ENCODE measurements at places on chromosomes 6 and 20.

- no peak for DNase-seq
These were observed 63.9 kb downstream of the MTHFD1L start for GRCh38 chr6:150929416-150929815.

GRCh38 chr6:77774457-77774856, 121.6 kb downstream of the MEI4 start:
- no peak for DNase-seq

DNA sequence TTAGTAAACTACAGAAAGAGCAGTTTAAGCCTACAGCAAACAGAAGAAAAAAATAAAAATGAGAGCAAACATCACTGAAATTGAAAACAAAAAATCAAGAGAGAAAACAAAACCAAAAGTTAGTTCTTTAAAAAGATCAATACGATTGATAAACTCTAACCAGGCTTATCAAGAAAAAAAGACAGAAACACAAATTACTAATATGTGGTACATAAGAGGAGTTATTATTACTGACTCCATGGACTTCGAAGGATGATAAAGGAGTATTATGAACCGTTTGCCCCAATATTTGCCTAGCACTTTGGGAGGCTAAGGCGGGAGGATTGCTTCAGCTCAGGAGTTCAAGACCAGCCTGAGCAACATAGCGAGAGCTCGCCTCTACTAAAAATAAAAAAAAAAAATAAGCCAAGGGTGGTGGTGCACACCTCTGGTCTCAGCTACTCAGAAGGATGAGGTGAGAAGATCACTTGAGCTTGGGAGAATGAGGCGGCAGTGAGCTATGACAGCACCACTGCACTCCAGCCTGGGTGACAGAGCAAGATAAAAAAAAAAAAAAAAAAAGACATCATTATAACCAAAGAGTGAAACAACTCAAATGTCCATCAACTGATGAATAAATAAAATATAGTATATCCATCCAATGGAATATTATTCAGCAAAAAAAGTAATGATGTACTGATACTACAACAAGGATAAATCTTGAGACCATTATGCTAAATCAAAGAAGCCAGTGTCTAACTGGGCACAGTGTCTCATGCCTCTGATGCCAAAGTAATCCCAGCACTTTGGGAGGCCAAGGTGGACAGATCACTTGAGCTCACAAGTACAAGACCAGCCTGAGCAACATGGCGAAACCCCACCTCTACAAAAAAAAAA, 12.9 kb downstream of the TRPC4AP start:
- no peak for DNase-seq

DNA sequence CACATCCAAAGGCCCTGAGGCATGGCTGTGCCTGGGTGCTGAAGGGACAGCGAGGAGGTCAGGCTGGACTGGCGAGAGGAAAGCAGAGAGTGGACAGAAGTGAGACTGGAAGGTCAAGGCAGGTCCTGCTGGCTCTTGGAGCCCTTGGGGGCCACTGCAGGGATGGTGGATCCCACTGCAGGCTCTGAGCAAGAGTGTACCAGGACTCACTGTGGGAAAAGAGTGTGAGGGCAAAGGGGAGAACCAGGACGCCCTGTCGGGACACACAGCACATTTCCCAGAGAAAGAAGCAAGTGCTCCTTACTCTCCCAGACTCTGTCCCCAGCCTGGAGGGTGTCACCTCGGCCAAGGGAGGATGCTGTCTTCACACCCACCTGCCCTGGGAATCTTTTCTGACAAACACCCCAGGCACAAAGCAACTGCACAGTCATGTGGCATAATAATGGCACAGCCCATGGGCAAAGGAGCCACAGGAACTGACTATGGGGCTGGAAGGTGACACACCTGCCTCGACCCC, 172.3 kb upstream of the CST7 start:
- no peak for DNase-seq

DNA sequence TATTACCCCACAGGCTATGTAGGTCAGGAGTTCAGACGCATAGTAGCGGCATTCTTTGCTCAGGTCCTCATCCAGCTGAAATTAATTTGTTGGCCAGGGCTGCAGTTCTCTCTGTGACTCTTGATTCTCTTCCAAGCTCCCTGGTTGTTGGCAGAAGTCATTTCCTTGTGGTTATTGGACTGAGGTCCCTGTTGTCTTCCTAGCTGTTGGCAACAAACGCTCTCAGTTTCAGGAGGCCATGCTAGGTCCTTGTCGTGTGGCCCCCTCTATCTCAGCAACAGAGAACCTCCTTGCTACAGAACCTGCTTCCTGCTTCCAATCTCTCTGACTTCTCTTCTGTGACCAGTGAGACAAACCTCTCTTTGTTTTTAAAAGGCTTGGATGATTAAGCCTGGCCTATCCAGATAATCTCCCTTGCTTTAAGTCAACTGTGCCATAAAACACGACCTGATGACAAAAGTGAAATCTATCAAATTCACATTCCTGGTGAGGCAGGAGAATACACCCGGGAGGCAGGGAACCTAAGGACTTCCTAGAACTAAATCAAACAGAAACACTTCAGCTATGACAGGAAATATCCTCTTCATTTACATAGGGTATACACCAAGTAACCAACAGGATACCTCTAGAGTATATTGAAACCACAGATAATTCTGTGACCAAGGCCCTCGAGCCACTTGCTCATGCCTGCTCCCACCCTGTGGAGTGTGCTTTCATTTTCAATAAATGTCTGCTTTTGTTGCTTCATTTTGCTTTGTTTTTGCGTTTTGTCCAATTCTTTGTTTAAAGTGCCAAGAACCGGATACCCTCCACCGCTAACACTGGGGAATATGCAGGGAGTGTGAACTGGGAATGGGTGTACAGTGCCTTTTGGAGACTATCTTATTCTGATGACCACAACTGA, 196.0 kb downstream of the BTBD3 start:
- DNase-seq, result peak; percentile 23

- DNase-seq, result no peak
These were observed 15.4 kb upstream of the PREX1 start for GRCh38 chr20:48843057-48843806.

- DNase-seq, result no peak
These were observed 47.6 kb upstream of the SIM1 start for GRCh38 chr6:100512203-100512862.

GRCh38 chr20:8534368-8535160, 402.5 kb downstream of the PLCB1 start:
- DNase-seq, result no peak

GRCh38 chr6:128452713-128453112, 67.7 kb downstream of the PTPRK start:
- no peak for DNase-seq

- no peak for DNase-seq
These were observed 226.9 kb downstream of the DLL1 start for GRCh38 chr6:170063851-170064602.

DNA sequence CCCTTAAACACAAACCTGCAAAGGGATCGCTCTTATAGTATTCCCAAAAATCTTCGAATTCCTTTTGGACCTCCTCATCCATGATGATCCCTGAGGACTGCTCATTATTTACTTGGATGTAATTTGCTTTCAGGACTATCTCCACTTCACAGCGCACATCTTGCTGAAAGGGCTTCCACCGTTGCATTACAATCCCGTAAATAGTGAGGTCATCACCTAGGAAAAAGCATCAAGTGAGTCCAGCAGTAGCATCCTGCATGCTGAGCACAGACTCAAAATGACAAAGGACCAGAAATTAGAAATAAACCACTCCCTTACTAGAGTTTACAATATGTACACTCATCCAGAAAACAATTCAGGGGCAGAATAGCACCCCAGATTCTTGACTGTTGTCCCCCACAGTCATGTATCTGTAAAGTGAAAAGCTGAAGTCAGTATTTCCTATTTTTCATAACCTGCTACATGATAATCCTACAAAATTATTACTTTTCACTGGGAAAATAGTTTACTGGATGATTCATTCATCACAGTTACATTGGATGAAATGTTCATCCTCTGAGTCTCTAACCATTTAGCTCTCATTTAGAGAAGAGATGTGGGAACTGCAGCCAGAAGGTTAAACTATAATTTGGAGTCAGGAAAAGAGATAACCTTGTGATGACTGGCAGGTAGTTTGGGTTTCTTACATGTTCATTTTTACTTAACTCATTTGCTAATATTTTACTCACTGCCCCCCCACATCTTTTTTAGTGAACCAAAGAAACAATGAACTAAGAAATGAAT, 17.2 kb downstream of the MCM9 start:
- no peak for DNase-seq

GRCh38 chr20:48820649-48820973, 7.2 kb downstream of the PREX1 start:
- no peak for DNase-seq

- DNase-seq, result peak; percentile 73
These were observed 30.2 kb downstream of the DLL1 start for GRCh38 chr6:170260686-170261085.

DNA sequence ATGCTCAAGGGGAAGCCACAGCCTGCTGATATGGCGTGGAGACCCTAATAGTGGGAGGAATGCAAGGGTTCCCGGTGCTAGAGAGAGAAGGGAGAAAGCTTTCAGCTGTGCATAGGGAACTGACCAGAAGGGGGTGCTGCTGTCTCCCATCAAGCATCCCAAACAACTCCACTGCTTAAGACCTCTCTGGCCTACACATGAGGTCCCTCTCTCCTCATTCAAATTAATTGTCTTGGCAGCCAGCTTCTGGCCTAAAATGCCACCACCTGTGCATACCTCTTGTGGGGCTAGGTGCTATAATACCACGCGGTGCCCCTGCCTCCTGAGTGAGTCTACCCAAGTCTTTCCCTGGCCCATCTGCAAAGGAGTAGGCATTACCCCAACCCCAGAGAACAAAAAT, 14.5 kb downstream of the ADISSP start:
- peak; percentile 99 for DNase-seq

DNA sequence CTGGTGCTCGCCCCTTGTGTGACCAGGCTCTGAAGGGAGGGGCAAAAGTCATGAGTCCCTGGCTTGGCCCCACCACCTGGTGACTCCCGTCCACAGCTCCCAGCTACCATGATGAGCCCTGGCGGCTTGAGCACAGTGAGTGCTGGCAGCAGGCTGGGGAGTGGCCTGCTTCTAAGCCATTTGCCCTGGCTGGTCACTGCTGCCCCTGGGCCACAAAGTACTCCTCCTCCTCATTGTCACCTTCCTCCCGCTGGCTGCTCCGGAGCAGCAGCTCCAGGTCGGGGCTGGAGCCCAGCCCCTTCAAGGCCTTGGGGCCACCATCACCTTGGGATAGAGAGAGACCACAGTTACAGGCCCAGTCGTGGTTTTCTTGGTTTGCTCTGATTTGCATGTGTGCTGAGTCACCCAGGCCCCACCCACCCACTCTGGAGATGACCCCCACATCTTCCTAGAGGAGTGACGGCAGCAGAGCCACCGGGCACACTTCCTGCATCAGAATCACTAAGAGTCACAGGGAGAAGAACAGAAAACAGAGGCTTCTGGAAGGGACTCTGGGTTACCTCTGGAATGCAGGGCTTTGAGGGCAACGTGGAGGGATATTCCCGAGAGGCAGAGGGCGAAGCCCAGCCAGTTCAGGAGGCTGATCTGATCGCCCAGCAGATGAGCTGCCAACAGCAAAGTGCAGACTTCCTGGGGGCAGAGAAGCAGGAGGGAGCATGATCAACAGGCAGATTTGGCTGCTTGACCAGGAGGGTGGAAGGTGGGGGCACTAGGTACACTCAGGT, 42.1 kb upstream of the CDH22 start:
- DNase-seq, result no peak

GRCh38 chr20:32820698-32821377, 1.1 kb downstream of the MAPRE1 start:
- no peak for DNase-seq

GRCh38 chr6:71419217-71420094, 130.8 kb downstream of the OGFRL1 start:
- no peak for DNase-seq

GRCh38 chr6:169168706-169169105, 84.9 kb downstream of the THBS2 start:
- DNase-seq, result no peak

DNA sequence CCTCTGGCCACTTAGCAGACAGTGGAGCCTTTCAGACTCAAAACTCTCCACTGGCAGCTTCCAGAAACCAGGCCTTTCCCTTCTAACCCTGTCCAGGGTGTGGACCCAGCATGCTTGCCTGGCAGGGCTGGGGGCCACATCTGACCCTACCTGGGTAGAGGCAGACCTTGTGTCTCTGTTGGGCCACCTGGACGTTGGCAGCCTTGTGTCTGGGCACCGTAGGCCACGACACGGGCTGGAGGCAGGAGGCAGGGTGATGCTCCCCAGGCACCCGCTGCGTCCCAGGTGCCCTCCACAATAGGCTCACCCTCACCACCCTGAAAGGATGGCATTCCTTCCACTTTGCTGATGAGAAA, 67.6 kb downstream of the NOL4L start:
- no peak for DNase-seq

DNA sequence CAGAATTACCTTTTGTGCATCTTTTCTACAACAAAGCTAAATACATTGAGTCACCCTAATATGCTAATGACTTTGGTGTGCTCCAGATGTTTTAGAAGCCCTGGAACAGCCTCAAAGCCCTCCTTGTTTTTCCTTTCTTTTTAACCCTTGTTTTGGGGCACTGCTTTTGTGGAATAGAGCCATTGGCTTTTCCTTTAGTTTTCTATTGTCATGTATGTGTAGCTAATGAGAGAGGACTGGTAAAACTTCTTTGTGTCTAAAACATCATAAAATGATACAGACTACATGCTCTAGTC, 158.8 kb downstream of the JARID2 start:
- DNase-seq, result no peak

GRCh38 chr20:40414843-40415615, 274.0 kb downstream of the MAFB start:
- DNase-seq, result no peak

DNA sequence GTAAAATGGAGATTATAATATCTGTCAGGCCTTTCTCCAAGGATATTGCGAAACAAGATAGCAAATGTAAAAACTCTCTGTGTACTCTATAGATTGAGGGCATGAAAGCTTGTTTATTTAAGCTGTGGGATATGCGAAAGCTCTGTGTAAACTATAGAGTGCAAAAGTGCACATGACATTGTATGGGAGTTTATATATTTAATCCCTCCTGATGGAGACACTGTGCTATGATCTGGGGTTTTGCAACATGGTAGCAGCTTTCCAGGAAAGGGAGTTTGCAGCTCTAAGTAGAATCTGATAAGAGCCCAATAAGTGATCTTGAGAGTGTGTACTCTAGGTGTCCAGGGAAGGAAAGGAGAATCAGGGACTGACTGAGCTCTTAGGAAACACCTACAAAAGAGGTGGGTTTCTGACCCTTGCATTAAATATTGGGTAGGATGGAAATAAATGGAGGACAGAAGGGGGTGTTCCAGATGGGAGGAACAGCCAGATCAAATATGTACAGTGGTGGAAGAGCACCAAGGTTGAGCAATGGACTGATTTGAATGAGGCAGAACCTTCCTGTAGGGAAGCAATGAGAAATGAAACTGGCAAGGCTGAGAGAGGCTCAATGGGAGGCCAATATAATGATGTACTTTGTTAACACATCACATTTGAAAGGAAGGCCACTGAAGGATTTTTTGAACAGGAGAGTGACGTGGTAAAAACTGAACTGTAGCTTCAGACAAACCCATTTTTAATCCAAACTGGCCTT, 450.1 kb downstream of the GJA1 start:
- DNase-seq, result no peak

GRCh38 chr6:163386329-163386908, 28.1 kb upstream of the QKI start:
- no peak for DNase-seq

- DNase-seq, result no peak
These were observed 35.3 kb upstream of the APCDD1L start for GRCh38 chr20:58550275-58551059.

- peak; percentile 15 for DNase-seq
These were observed 162.8 kb downstream of the TENT5A start for GRCh38 chr6:81589465-81590313.

Measured in HuH-7 (cell line).